Stimulated activated CD4-positive, alpha-beta T cell treated with anti-CD3 and anti-CD28 coated beads, Interleukin-4, amount 100 ng/mL, for 1 hour (primary cell): ENCODE measurements at places on chromosomes 1 and 21.

GRCh38 chr1:92424381-92424780 is 62.3 kb downstream of the GFI1 start:
- no peak for DNase-seq

GRCh38 chr1:3640121-3640837 is 9.6 kb downstream of the WRAP73 start:
- DNase-seq = no peak

- DNase-seq = no peak
These were observed 69.3 kb downstream of the DENND1B start for GRCh38 chr1:197705941-197706340.

- DNase-seq = no peak
These were observed 48.0 kb downstream of the ACTN2 start for GRCh38 chr1:236734141-236734765.

- DNase-seq = no peak
These were observed at the start of gene HSD3B1 for GRCh38 chr1:119506941-119507340. TSS of gene HSD3B1 (plus strand) at chr1:119507210. CDS start at chr1:119507477, 267 bp downstream.

DNA sequence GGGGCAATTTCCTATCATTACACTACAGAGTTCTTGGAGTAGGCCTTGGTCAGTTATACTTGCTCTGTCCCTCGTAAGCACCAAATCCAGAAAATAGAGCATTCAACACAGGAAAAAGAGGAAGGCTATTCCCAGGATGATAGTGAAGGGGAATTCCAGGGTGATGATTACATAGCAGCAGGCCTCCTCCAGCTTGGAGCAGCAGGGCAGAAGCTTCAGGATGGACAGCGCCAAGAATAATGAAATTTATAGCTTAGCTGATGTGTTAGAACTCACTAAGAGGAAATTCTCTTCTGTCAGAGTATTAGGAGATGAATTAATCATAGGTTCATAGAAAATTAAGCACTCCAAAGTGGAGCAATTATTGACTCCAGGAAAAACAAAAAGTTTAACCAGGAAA is 10.8 kb upstream of the SMAP2 start:
- DNase-seq = no peak

- no peak for DNase-seq
These were observed 12.0 kb upstream of the RYR2 start for GRCh38 chr1:237029850-237030535.

DNA sequence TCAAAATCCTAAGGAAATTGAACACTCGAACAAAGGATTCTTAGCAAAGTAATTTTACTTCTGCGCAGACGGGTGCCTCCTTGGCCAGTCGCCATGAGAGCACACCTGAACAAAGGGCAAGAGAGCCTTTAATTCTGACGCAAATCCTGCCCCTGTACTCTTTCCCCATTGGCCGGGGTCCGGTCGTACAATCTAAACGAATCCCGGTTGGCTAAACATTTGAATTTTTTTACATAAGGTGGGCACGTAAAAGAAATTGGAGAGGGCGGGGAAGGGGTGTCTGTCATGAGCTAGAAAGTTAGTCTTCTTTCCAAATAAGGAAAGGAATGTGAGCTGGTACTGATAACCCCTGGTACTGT is 8.2 kb upstream of the IL22RA1 start:
- no peak for DNase-seq

DNA sequence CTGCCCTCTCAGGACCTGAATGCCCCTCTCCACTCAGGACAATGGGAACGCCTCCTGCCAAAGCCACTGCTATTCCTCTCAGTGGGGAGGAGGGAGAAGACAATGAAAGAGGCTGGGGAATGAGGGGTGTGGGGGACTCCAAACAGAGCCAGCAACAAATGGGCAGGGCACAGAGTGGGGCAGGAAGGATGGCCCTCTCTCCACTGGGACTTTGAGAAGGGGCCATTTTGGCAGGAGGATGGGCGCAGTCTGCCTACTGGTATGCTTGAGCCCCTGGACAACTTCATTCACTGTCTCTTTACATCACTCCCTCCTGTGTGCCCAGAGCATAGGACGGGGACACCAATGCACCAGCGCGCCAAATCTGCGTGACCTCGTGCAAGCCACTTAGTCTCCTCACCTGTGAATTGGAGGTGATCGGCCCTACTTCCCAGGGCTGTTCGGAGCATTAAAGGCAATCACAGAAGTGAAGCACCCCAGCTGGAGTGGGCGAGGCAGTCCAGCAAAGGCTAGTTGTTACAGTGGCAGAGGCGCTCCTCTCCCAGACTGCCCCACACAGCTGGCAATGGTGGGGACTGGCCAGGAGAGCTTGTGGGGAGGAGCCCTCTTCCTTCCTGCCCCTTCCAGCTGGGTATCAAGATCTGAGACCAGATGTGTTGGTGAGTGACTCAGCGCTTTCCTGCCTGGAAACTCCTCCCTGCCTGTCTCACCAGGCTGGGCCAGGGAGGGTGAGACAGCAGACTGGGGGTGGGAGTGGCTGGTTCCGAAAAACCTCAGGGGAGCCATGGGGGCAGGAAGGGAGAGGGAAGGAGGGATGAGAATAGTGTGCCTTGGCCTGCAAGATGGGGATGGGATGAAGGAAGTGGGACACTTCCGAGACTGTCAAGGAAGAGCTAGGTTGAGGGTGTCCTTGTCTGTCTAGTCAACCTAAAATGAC is 22.4 kb upstream of the SYNC start:
- DNase-seq = peak; percentile 21

DNA sequence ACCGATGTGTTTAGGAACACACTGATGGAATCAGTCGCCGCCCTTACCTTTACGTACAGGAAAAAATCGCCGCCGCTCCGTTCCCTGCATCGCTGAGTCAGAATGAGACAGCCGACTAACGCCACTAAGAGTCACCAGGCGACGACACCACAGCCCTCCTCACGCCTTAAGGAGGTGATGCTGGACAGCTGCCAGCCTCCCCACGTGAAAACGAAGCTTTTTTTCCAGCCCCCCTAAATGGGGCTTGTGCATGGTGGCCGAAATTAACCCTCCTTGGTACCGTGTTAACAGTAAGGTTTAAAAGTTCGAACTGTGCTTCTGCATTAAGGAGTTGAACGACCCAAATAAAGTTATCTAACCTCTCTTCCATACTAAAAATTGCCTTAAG is 511 bp downstream of the DNTTIP2 start:
- peak; percentile 49 for DNase-seq

DNA sequence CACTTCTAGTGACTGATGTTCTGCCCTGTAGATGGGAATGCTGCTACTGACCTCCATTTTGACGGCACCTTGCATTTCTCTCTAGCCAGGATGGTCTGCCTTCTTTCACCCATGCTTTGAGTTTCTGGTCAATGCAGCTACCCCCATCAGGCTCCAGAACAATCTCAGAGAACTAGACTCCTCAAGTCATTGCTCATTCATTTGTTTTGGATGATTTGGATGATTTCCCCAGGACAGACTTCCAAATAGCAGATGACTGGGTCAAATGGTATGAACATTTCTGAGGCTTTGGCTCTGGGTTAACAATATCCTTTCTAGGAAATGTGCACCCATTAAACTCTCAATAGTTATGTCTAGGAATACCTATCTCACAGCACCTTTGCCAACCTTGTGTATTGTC is 63.9 kb downstream of the CSMD2 start:
- no peak for DNase-seq

DNA sequence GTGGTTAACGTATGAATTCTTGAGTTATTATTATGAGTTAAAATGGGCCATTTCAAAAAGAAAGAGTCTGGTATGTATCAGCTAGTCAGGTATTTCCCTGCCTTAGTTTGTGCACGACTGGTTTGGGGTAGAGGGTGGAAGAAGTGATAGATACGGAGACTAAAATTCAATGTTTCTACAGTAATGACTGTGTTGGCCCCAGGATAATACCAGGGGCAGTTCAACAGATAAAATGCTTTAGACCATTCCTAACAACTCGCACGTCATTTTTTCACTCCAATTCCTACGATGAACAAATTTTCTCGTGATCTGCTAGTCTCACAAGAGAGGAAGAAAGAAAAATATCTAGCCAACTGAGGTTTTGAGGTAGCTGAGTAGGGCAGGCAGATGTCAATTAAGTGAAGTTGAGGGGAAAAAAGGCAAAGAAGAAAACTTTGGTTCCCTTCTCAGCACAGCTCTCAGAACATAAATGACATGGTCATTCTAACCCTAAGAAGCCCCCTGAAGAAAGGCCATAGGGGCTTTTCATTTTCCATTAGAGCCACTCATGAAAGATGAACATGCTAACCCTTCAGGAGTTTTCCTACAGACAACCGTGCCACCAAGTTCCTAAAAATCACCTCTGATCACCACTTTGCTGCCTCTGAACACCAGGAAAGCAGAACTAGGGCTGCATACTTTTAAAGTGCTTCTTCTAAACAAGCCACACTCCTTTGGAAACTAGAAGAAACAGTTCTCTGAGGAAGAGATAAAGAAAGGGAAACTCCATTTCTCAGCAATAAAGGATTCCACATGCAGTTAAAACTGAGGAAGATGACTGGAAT is 5.6 kb downstream of the MCOLN2 start:
- DNase-seq = no peak
